ENCODE measurements at places on chromosomes 16 and 17.

DNA sequence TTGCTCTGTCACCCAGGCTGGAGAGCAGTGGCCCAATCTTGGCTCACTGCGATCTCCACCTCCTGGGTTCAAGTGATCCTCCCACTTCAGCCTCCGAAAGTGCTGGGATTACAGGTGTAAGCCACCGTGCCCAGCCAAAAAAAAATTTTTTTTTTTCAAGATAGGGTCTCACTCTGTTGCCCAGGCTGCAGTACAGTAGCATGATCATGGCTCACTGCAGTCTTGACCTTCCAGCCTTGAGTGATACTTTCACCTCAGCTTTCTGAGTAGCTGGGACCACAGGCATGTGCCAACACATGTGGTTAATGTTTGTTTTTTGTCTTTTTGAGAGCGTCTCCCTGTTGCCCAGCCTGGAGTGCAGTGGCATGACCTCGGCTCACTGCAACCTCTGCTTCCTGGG, 1.7 kb upstream of the PAM16 start:
- no peak for DNase-seq

DNA sequence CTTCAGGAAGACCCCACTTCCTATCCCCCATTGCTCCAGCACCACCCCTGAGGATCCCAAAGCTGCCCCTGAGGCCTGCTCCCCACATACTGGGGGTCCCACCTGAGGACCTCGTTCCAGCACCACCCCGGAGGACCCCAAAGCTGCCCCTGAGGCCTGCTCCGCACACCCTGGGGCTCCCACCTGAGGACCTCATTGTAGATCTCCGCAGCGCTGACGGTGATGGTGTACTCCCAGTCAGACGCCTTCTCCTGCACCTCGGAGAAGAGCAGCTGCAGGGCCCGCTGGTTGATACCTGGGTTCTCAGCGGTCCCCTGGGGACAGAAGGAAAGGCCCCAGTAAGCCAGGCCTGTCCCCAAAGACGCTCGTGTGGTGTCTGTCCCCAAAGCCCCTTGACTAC, 26.4 kb downstream of the KATNB1 start:
- DNase-seq, result no peak

DNA sequence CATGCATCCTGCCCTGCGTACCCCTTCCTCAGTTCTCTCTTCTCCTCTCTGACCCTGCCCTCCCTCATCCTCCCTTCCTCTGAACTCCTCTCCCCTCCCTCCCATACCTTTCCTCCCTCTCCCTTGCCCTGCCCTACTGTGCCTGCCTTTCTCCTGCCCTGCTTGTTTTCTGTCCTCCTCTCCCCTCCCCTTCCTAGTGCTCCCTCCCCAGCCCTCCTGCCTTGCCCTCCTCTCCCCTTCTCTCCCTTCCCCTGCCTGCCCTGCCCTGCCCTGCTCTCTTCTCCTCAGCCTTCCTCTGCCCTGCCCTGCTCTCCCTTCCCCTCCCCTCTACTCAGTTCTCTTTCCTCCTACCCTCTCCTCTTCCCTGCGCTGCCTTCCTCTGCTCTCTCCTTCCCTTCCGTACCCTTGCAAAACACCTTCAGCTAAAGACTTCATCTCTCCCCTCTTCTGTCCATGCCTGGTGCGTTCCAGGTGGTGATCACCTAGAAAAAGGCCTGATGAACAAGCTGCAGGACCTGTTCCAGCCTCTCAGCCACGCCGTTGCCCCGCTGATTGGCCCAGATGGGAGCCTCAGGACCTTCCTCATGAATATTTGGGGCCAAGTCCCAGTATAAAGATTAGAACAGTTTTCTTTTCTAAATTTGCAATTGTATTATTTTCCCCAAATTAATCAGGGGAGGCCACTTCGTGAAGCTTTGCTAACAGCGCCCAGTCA, 290.5 kb downstream of the CPPED1 start:
- DNase-seq, result no peak

GRCh38 chr17:45230787-45231480, 9.2 kb downstream of the FMNL1 start:
- no peak for DNase-seq

All from GM18507 (cell line).